Right forelimb (tissue), 1 donor: ENCODE measurements at places on chromosomes 3 and 15.

- DNase-seq: no peak
Measured at GRCh38 chr15:28002867-28003266, 96.2 kb downstream of the OCA2 start.

- DNase-seq: no peak
Measured at GRCh38 chr15:44144184-44144583, 50.9 kb downstream of the FRMD5 start.

GRCh38 chr15:69586721-69587120 is 134.1 kb downstream of the RPLP1 start:
- no peak for DNase-seq

DNA sequence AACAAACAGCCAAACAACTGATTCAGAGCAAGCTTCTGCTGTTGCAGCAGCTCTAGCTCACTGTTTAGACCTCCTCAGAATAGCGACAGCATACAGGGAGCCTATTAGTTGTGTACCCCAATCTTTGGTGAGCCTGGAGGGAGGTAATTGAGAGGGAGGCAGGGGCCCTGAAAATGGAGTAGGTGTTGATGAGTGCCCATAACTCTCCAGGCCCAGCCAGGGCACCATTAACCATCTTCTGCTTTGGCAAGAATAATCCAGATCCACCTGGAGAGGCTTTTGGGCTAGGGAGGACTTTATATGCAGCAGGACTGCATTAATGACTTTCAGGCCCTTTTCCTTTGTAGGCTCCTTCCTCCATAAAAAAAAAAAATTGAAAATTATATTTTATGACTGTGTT is 20.9 kb downstream of the PLCL2 start:
- DNase-seq: no peak

DNA sequence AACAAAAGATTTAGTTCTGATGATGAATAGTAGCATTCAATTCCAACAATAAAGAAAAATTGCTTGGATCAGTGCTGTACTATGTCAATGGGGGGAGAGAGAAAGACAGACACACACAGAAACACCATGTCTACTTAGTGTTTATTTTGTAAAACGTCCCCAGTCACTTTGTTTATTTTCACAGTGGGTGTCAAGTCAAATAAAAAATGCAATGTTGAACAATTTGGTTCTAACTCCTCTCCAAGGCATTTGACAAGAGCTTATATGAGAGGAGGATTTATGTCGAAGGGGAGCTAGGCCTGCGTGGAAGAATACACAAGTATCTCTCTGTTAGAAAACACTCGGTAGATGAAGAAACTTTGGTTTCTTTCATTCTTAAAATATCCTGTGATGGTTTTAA is 201.7 kb upstream of the SLC2A2 start:
- no peak for DNase-seq

- DNase-seq: no peak
Measured at GRCh38 chr15:97143592-97144376, 813.3 kb downstream of the NR2F2 start.

DNA sequence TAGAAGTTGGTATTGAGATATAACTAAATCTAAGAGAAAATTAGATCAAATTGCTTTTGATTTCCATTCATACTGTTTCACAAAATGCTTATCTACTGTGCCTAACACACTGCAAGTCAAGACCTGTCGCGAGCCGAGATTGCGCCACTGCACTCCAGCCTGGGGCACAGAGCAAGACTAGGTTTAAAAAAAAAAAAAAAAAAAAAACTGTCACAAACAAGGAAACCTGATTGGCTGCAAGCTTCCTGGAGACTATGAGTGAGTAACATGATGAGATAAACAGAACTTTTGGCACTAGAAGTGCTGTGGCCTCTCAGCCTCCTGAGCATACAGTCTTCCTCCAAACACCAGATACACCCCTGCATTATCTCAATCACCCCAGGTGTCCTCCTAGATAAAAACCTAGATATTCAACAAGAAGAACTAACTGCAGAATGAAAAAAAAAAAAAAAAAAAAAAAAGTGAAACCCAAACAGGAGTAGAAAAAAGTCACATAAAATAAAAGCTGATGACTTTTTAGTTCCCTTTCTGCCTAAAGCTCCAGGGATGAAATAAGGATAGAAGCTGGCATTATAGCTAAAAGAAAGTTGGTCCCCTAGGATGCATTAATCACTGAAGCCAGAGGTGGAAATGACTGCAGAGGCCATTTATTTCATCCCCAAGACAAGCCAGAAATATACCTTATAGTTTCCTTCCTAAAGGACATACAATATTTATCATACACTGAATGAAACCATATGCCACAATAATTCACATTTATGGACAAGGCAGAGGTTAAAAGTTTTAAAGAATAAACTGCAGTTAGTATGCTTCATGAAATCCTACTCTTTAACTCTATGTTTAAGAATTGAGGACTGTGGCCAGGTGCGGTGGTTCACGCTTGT is 82.4 kb downstream of the P3H2 start:
- DNase-seq: no peak

GRCh38 chr3:32245200-32245599 is 6.7 kb downstream of the CMTM8 start:
- no peak for DNase-seq

DNA sequence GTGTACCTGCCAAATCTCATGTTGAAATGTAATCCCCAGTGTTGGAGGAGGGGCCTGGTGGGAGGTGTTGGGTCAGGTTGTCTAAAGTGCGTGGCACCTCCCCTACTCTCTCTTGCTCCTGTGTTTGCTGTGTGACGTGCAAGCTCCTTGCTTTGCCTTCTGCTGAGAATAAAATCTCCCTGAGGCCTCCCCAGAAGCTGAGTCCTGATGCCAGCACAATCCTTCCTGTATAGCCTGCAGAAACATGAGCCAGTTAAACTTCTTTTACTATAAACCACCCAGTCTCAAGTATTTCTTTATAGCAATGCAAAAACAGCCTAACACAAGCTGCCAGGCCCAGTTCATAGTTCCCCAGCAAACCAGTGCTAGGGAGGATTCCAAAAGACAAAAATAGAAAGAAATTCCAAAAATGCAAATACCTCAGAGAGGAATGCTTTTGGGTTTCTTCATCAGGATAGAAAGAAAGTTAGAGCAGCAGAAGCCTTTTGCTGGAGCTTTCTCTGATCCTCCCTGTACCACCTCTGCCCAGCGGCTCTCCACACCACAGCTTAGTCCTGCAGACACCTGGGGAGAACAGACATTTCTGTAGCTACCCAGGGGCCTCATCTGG is 25.9 kb upstream of the CDV3 start:
- peak; percentile 58 for DNase-seq

- DNase-seq: no peak
Measured at GRCh38 chr3:18195836-18196235, 229.3 kb downstream of the SATB1 start.

- DNase-seq: no peak
Measured at GRCh38 chr15:35256551-35256950, 171.5 kb upstream of the NANOGP8 start.

- no peak for DNase-seq
Measured at GRCh38 chr15:28068930-28069329, 30.2 kb downstream of the OCA2 start.

DNA sequence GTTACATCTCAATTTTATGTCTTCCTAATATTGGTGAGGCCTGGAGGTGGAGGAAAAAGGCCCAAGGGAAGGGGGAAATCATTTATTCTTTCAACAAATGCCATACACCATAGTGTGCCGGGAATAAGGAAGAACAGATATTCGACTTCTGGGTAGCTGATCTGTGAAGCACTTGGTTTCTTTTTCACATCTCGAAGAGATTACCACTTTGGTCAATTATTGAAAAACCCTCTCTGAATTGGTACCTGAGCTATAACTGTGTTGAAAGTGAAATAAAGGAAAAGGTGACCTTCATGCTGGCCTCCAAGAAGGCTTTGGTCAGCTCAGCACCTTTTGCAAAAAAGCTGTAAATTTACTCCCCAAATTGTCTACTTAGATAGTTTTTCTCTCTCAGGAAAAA is 14.2 kb upstream of the MB21D2 start:
- no peak for DNase-seq

DNA sequence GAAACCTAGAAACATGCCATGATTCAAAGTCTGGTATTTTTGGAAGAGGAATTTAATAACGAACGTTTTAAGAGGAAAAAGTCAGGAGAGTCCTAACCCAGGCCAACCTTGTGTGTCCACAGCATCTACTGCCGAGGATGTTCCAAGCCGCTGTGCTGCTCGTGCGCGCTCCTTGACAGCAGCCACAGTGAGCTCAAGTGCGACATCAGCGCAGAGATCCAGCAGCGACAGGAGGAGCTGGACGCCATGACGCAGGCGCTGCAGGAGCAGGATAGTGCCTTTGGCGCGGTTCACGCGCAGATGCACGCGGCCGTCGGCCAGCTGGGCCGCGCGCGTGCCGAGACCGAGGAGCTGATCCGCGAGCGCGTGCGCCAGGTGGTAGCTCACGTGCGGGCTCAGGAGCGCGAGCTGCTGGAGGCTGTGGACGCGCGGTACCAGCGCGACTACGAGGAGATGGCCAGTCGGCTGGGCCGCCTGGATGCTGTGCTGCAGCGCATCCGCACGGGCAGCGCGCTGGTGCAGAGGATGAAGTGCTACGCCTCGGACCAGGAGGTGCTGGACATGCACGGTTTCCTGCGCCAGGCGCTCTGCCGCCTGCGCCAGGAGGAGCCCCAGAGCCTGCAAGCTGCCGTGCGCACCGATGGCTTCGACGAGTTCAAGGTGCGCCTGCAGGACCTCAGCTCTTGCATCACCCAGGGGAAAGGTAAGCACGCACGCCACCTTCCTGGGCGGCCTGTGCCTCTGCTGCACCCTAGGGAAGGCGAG is 28.4 kb downstream of the PML start:
- peak; percentile 25 for DNase-seq

DNA sequence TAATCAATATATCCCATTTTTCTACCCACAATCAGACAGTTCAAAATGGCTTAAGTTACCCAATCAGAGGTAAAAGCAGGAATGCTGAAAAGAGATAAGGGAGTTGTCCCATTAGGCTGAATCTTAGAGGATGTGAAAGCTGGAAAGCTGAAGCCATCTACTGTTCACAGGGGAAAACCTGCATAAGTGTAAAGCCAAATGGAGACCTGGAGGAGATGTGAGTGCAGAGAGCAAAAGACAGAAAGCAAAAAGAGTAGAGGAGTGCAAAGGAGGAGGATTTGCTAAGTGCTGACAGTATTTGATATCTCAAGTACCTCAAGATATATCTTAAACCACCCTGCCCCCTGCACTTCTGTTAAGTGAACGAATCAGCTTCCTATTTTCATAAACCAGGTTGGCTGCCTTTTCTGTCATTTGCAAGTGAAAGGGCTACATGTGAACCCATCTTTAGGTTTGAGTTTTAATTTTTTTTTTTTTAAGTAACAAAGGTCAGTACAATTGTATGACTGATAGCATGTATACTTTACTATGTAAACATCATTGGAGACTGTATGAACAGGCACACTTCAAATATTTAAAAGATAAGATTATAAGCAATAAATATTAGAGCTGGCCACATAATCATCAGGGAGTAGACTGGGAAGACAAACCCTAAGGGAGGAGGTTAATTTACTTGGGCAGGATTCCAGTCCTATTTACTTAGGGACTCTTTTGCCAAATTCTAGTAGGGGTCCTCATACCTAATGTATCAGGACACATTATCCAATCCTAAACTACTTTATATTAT is 22.8 kb upstream of the P2RY1 start:
- no peak for DNase-seq

GRCh38 chr3:128080323-128081080 is 28.3 kb downstream of the SEC61A1 start:
- DNase-seq: no peak

- DNase-seq: no peak
Measured at GRCh38 chr3:134009345-134010000, 20.3 kb downstream of the SLCO2A1 start.

DNA sequence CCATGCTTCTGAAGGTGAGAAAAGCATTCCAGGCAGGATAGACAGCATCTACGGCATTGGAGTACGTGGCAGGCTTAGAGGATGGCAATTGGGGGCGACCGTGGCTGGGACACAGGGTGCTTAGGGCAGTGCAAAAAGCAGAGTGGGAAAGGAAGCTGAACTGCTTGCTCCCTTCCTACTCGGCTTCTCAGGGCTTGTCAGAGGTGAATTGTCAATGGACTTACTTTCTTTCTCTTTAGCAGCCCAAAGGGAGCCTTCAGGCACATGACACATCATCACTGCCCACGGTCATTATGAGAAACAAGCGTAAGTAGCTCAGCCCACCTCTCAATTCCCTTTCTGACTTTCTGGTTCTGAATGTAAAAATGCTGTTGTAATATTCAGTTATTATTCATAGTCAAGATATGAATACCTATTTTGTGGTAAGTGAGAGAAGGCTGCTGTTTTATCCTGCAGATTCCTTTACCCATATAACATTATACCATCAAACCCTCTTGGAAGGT is 84.3 kb downstream of the KLHL25 start:
- DNase-seq: no peak

DNA sequence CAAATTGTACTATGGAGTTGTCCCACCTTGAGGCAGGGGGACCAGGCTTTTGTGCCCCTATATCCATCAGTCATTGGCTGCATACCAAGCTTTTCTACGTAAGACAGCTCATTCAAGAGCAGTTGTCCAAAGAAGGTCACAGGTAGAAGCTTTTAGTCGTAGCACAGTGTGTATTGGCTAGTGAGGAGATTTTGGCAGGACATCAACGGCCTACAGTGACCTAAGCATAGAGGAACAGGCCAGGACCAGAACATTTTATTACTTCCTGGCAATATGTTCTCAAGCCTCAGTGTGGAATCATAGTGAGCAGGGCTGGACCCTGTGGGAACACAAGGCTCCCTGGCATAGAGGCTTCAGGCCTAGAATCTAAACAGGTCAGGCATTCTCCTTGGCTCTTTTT is 105.4 kb upstream of the ANKRD28 start:
- DNase-seq: no peak

DNA sequence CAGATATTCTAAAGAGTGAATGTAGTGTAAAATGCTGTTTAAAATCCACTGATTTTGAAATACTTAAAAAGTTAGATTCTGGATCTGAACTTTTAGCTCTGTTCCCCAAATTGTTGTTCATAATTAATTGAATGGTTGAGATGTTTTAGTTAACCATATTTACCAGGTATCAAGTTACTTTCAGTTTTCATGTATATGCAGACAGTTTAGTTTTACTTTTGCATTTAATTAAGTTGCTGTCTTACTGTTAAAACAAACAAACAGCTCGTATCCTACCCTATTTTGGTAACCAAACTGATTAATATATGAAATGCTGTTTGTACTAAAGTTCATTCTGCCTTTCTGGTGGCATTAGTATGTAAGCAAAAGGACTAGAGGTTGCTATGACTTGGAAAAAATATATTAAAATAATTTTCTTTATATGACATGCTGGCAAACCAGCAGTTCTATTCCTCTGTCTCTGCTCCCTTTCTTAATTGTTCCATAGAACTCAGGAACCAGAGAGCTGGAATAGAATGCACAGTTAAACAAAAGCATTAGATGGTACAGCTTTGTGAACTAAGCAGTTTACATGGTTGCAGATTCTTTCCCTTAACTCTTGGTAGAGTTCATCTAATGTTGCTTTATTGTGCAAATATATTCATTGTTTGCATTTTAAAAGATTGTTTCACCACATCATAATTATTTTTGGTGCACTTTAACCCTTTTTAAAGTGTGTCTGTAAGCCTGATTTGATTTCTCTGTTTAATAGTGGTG is 39.5 kb upstream of the SCAANT1 start:
- DNase-seq: no peak
